Activated T-helper 1 cell treated with anti-CD3 and anti-CD28 coated beads, Interleukin-2, amount 50 U/mL, for 16 hours (primary cell): ENCODE measurements at places on chromosomes 5 and 9.

- no peak for DNase-seq
Observed at GRCh38 chr9:91882627-91883026, 67.4 kb downstream of the ROR2 start.

- no peak for DNase-seq
Observed at GRCh38 chr5:32964261-32964660, 253.1 kb downstream of the NPR3 start.

- DNase-seq: no peak
Observed at GRCh38 chr5:42715785-42716184, 40.8 kb upstream of the CCDC152 start.

DNA sequence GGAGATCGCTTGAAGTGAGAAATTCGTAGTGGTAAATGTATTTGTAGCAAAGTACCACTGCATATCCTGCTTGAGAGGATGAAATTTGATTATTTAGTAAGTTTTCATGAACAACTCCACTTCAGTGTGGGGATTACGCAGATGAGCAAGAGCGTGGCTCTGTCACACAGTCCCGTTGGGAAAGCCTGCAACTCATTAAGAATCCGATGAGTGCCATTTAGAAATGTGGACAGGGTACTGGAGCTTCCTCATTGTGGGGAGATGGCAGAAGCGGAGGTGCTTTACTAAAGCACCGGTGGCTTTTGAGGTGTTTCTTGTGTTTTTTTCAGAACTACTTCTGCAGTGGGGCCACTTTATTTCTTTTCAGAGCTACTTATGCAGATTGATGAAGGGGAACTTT, 1.4 kb downstream of the TJP2 start:
- no peak for DNase-seq

GRCh38 chr5:137621861-137622823, 113.7 kb downstream of the KLHL3 start:
- DNase-seq: no peak

GRCh38 chr9:119026120-119026519, 343.1 kb downstream of the BRINP1 start:
- no peak for DNase-seq

- no peak for DNase-seq
Observed at GRCh38 chr9:123225995-123226394, 42.4 kb downstream of the STRBP start.

GRCh38 chr5:94745786-94746730, 127.6 kb downstream of the SLF1 start:
- no peak for DNase-seq

DNA sequence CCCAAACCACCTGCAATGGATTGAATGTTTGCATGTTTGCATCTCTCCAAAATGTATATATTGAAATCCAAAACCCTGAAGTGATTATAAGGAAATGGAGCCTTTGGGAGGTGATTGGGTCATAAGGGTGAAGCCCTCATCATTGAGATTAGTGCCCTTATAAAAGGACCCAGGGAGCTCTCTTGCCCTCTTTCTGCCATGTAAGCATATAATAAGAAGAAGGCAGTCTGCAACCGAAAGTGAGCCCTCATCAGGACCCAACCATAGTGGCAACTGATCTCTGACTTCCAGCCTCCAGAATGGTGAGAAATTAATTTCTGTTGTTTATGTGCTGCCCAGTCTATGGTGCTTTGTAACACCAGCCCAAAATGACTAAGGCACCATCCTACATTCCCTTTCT, 115.7 kb upstream of the EFNA5 start:
- no peak for DNase-seq

GRCh38 chr5:160020964-160021363, 12.0 kb downstream of the TTC1 start:
- no peak for DNase-seq

DNA sequence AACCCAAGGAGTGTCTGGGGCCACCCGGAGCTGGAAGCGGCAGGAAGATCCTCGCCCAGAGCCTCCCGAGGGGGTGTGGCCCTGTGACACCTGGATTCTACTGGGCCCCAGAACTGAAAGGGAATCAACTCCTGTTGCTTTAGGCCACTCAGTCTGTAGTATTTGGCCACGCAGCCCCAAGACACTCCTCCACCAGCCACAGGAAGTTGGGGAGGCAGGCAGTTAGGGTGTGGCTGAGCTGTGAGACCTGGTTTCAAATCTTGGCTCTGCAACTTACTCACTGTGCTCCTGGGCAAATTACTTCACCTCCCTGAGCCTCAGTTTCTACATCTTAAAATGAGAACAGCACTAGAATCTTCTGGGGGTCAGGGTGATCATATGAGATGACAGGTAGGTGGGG, 119.8 kb upstream of the PPP1R26 start:
- no peak for DNase-seq

DNA sequence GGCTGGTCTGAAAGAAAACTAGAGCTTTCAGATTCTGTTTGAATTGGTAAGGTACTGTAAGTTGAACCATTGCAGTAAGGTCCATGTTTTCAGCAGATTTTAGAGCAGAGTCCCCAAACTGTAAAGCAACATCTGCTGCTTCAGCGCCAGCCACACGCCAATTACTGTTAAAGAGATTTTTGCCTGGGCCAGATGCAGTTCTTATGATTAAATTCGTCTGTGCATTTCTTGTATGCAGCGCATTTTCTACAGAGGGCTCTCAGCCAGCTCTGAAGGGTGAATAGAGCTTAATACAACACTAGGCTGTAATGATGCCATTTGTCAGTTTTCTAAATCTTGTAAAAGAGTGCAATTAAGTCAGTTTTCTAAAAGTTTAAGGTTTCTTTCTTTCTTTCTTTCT, 246.3 kb downstream of the COX7C start:
- DNase-seq: no peak

- DNase-seq: no peak
Observed at GRCh38 chr5:157502143-157502647, 42.2 kb downstream of the NIPAL4 start.

GRCh38 chr9:13568841-13569601, 289.5 kb upstream of the MPDZ start:
- no peak for DNase-seq

GRCh38 chr5:142481410-142481809, 156.6 kb upstream of the SPRY4 start:
- no peak for DNase-seq

DNA sequence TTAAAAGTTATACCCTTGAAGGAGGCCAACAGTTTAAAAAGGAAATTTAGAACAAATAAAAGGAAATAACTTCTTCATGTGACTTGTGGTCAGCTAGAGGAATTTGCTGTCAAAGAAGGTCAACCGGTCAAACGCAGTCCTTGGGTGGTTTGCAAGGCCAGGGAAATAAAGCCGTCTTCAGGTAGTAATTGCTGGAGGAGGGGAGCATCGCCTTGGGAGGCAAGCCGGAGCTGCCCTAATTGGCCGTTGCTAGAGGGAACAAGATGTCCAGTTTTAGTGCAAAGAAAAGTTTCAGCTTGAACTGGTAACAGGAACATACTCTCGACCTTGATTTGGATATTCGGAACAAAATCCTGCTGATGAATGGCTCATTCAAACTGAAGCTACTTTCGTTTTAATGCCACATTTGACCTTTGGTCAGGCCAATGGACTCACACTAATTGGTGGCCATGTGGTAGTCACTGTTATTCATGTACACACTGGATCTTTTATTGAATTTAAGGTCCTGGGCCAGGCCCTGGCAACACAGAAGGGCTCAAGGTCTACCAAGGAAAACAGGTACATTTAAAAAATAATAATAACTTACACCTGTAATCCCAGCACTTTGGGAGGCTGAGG, 47.0 kb upstream of the MYO10 start:
- DNase-seq: no peak

GRCh38 chr5:125501396-125501795, 755.0 kb upstream of the ZNF608 start:
- no peak for DNase-seq

DNA sequence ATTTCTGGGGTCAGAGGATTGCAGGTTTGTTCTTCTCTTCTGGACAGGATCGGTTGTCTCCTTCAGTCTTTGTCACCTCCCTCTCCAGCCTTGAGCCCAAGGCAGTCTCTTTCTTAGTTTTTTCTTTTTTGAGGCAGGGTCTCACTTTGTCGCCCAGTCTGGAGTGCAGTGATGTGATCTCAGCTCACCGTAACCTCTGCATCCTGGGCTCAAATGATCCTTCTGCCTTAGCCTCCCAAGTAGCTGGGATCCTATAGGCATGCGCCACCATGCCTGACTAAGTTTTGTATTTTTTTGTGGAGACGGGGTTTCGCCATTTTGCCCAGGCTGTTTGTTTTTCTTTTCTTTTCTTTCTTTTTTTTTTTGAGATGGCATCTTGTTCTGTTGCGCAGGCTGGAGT, 6.1 kb downstream of the PRRC2B start:
- DNase-seq: no peak
